ENCODE measurements at places on chromosomes 5 and 9.

DNA sequence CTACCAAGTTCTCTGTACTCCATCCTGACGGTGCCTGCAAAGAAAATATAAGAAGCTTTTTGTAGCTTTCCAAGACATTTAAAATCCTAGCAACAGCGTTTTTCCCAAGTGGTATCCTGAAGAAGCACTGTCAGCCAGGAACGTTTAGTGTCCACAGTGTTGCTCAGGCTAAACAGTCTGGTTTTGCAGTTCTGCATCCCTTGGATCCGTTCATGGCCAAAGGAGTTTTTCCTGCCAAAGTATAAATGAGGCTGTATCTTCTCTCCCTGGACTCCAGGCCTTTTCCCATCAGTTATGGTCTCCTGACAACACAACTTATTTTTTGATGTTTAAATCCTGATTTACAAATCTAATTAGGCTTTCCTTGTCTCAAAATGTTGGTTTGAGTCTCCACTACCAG, 925.8 kb downstream of the TLE1 start:
- H3K4me3 ChIP-seq: no peak overlapping the region
- H3K36me3 ChIP-seq: no peaks in the 10 kb centered on the region
- no peaks in the 10 kb centered on the region for H3K27me3 ChIP-seq
- no peaks in the 10 kb centered on the region for H3K4me1 ChIP-seq
- no peak for DNase-seq

DNA sequence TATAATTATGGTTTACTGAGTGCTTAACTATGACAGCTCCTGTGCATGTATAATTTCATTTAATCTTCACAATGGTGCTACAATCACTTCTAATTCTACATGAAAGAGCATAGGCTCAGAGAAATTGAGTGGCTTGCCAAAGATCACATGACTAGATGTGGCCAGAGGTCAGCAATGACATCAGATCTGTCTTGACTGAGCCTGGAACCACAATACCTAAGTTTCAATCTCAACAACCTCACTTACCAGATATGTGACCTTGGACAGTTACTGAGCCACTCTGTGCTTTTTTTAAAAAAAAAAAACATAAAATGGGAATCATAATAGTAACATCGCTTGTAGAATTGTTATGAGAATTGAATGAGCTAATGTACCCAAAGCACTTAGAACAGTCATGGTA, 130.7 kb downstream of the TRIM32 start:
- no peaks in the 10 kb centered on the region for H3K36me3 ChIP-seq
- no peak overlapping the region for H3K27ac ChIP-seq
- H3K4me1 ChIP-seq: peaks cover 5% of the 10 kb centered on the region
- no peak overlapping the region for H3K4me3 ChIP-seq
- no peak for DNase-seq

DNA sequence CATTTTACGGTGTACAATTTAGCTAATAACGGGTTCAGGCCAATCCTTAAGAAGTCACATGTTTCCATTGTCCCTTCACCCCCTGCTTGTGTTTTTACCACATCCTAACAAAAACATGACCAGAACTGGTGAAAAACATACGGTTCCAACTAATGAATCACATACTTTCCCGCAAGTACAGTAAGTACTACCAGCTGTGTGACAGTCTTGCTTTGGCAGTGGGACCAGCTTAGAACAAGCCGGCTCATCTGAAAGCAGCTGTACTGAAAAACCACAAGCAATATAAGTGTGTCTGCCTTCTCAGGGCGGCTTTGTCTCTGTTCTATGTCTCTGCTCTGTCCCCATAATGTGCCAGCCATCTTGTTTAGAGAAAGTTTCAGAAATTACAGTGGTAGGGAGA, 242.5 kb downstream of the BNC2 start:
- H3K4me3 ChIP-seq: no peak overlapping the region
- no peak for DNase-seq
- no peak overlapping the region for H3K27ac ChIP-seq
- H3K4me1 ChIP-seq: peaks cover 17% of the 10 kb centered on the region

GRCh38 chr9:127526655-127527559, 75.6 kb downstream of the LRSAM1 start:
- H3K4me3 ChIP-seq: no peak overlapping the region
- peaks cover under 1% of the 10 kb centered on the region for H3K4me1 ChIP-seq
- DNase-seq: no peak
- peaks cover 43% of the 10 kb centered on the region for H3K36me3 ChIP-seq
- H3K27me3 ChIP-seq: no peaks in the 10 kb centered on the region
- no peak overlapping the region for H3K27ac ChIP-seq

DNA sequence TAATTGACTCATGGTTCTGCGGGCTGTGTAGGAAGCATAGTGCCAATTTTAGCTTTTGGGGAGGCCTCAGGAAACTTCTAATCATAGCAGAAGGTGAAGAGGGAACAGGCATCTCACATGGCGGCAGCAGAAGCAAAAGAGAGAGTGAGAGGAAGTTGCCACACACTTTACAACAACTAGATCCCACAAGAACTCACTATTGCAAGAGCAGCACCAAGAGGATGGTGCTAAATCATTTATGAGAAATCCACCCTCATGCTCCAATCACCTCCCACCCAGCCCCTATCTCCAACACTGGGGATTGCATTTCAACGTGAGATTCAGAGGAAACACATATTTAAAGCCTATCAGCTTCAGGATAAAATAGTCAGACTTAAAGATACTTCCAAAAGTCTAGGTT, 36.1 kb upstream of the LPAR1 start:
- no peak overlapping the region for H3K27ac ChIP-seq
- H3K4me3 ChIP-seq: no peak overlapping the region
- H3K27me3 ChIP-seq: no peaks in the 10 kb centered on the region
- no peak for DNase-seq

DNA sequence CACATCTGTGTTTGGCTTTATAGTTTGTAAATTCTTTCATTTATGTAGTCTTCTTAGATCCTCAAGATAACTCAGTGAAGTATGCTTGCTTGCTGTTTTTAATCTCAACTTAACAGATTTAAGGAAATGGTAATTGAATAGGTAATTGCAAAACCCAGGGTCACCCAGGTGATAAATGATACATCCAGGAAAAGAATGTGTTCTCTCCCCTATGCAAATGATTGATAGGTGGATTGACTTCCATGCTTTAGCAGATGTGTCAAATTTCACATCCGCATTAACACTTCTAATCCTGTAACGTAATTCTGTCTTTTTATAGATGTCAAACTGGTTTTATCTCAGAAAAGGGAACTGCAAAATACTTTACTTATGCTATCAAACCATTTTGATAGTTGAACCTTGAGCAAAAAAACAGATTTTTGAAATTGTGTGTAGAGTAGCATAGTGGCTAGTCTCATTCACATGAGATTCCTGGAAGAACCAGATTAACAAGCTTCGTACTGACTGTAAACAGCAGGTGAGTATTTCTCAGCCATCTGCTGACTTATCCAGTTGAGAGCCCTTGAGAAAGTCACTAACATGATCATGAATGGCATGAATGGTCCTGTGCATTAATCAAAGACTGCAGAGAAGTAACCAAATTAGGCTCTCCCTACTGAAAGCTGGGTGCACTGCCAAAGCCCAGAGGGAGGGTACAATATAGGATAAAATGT, 86.7 kb upstream of the PAM start:
- DNase-seq: no peak
- H3K4me1 ChIP-seq: peaks cover 13% of the 10 kb centered on the region
- no peaks in the 10 kb centered on the region for H3K27me3 ChIP-seq
- no peak overlapping the region for H3K4me3 ChIP-seq
- H3K36me3 ChIP-seq: peaks cover 5% of the 10 kb centered on the region

DNA sequence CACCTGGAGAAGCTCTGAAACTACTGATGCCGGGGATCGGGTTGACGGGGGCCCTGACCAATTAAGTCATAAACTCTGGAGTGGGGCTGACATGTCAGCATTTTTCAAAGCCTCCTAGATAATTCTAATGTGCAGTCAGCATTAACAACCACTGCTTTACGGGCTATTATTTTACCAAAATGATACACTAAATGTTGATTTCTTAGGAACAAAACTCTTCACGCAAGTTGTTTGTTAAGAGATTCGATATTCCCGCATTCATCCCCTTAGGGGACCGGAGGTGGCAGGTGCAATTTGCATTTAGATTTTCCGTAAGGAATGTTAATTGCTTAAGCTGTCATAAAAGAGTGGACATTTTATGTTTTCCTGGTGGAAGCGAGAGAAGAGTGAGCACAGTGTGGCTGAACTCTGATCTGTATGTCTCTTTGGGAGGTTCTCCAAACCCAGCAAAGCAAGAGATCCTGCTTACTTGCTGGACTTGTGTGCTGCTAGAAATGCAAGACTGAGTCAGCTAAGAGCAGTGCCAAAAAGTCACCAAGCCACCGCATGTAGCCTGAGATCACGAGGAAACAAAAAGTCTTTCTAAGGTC, 77.6 kb downstream of the UGCG start:
- H3K4me1 ChIP-seq: peaks cover 4% of the 10 kb centered on the region
- no peak overlapping the region for H3K4me3 ChIP-seq

DNA sequence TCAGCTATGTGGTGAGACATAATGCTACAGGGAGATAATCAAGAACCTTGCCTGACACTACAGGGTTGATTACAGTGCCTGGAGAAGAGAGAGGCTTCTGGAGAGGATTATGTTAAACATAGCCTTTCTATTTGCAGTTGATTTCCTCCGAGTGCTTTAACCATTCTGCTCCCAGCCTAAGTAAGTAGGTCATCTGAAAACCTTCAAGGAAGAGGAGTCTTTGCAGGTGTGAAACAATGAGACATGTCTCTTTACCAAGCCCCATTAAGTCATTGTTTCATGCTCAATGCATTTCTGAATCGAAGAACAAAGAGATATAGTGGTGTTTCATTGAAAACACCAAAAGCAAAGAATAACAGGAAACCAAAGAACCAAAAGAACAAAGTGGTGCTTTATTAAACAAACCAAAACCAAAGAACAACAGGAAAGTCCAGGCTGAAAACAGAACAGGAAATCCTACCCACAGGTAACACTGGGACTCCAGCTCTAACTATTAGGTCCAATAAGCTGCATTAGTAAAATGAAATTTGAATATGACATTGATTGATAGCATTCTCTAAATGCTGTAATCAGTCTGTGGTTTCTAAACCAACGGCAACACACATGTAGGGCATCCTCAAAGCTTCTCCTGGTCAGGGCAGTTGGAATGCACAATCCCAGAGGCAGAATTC, 113.3 kb upstream of the SPATA31D4 start:
- no peak for DNase-seq
- H3K4me3 ChIP-seq: no peak overlapping the region
- H3K36me3 ChIP-seq: no peaks in the 10 kb centered on the region
- H3K27me3 ChIP-seq: peaks cover 33% of the 10 kb centered on the region

DNA sequence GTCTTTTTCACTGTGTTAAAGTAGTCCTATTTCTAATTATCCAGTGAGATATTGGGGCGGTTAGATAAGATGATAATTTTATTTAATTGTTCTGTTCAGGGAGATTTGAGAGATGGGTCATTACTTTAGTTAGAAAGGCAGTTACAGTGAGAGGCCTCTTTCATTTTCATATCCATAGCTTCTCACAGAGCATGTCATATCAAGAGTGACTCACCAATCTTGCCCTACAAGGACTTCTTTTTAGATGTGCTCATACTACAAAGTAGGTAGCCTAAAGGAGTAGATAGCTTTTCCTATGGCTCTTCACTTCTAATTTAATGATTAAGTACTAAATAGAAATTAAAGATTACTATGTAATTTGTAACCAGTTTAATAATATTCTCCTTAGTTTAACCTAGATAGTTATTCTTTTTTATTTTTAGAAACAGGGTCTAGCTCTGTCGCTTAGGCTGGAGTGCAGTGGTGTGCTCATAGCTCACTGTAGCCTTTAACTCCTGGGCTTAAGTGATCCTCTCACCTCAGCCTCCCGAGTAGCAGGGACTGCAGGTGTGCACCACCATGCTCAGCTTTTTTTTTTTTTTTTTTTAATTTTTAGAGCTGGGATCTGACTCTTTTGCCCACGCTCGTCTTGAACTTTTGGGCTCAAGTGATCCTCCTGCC, 71.0 kb downstream of the FER start:
- H3K4me1 ChIP-seq: no peaks in the 10 kb centered on the region
- H3K27me3 ChIP-seq: no peaks in the 10 kb centered on the region
- no peak overlapping the region for H3K27ac ChIP-seq
- no peak for DNase-seq

GRCh38 chr5:2917093-2917492, 165.6 kb upstream of the IRX2 start:
- H3K27ac ChIP-seq: no peak overlapping the region
- no peak for DNase-seq
- H3K4me3 ChIP-seq: no peak overlapping the region
- H3K36me3 ChIP-seq: no peaks in the 10 kb centered on the region
- peaks cover 2% of the 10 kb centered on the region for H3K4me1 ChIP-seq
- H3K27me3 ChIP-seq: peaks cover 60% of the 10 kb centered on the region

GRCh38 chr9:95092262-95093072, 225.0 kb downstream of the FANCC start:
- H3K27ac ChIP-seq: peak overlapping the region; percentile 94
- no peak for DNase-seq
- H3K36me3 ChIP-seq: peaks cover 16% of the 10 kb centered on the region
- H3K4me3 ChIP-seq: no peak overlapping the region
- no peaks in the 10 kb centered on the region for H3K27me3 ChIP-seq

- DNase-seq: no peak
- peaks cover 2% of the 10 kb centered on the region for H3K4me1 ChIP-seq
- no peak overlapping the region for H3K27ac ChIP-seq
- H3K4me3 ChIP-seq: no peak overlapping the region
- peaks cover 4% of the 10 kb centered on the region for H3K27me3 ChIP-seq
These were observed 178.8 kb downstream of the TMEM161B start for GRCh38 chr5:88089719-88090390.

DNA sequence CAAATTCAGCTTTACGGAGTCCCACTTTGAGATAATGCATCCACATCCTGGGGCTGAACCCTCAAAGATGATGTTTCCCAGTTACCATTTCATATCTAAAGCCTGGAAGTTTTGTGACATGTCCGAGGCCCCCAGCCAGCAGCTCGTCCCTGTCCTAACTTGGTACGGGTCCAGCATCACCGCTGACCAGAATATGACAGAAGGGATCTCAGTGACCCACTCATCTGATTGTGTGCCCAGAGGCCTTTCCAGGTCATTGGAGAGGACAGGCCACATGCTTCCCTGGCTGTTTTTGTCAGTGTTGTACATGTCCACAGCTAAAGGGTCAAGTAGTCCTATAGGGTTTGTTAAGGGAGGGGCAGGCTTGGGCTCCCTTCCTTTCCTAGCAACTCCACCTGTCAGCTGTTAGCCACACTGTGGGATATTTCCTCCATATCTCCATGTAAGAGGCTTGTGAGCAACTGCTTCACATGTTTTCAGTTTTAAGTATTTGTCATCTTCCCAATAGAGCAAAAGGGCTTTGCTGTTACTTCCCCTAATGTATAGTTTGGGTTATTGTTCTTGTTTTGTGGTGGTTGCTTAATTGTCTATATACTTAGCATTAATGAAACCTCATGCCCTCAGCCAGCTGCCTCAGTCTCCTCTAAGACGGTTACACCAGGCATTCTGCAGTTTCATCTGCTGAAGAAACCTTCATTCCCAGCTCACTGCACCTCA, 33.4 kb downstream of the SECISBP2 start:
- H3K27ac ChIP-seq: no peak overlapping the region
- H3K4me1 ChIP-seq: no peaks in the 10 kb centered on the region
- H3K27me3 ChIP-seq: no peaks in the 10 kb centered on the region
- no peak for DNase-seq
